CD4-positive, alpha-beta T cell (primary cell): ENCODE measurements at places on chromosomes 11 and 22. TPM values are rescaled to one million over a fixed set of nuclear protein-coding genes. Genes with fewer than 3 reads are reported as not detected.

Gene OR5A1
- total RNA-seq = not detected

Gene BEST1
- total RNA-seq = 0.25 TPM

GRCh38 chr11:118841469-118842242, 42.0 kb upstream of the CXCR5 start:
- peak; percentile 6 for DNase-seq

DNA sequence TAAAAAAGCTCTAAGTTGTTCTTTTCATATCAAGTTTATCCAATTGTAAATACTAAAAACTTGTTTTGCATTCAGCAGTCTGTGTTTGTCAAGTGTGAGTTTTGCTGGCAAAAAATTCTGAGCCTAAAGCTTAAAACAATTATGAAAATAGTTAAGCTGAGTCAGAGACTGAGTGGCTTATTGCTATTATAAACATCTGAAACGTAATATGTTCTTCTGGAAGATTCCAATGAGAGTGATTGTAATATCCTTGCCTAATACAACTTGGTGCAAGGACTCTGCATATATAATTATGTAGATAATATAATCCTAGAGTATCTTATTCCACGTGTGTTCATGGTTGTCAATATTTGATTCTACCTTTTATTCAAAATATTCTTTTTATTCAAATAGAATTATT, 14.1 kb upstream of the NUP50 start:
- no peak for DNase-seq
